ENCODE measurements at places on chromosomes 1 and 21.
A peak's percentile ranks its signal among the peaks of the same experiment; 100 is the strongest.

GRCh38 chr1:7752512-7753417 lies 18.3 kb upstream of the VAMP3 start:
- peak; percentile 90 for DNase-seq

- DNase-seq, result peak; percentile 86
Measured at GRCh38 chr1:17335821-17336710, 28.1 kb downstream of the PADI4 start.

DNA sequence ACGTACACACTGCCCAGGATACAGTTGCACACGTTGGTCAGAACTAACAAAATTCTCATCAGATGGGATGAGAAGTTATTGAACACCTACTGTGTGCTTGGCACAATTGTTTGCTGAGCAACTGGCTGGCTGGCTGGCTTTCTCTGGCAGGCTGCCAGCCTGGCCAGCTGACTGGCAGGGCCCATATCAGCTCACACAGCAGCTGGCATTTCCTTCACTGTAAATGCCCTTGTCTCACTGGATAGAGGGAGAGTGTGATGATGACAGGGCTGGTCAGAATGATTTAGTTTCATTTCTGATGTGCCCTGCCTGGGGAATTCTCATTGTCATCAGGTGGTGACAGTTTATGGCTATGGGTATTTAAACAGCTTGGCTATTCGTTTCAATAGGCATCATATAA lies 15.8 kb downstream of the CAMK2N1 start:
- no peak for DNase-seq

DNA sequence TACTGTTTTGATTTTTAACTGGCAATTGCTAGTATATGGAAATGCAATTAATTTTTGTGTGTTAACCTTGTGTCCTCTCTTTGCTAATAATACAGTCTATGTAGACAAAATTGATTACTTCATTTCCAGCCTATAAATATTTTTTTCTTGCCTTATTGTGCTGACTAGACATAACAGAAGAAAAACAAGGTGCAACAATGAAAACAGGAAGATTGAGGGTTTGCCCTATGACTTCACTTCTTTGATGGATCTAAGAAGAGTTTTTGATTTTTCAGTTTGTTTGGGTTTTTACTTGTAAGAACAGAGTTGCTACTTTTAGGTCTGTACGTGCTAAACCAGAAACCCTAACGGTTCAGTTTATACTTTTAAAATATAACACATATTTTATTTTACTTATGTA lies 8.5 kb upstream of the CNIH4 start:
- no peak for DNase-seq

DNA sequence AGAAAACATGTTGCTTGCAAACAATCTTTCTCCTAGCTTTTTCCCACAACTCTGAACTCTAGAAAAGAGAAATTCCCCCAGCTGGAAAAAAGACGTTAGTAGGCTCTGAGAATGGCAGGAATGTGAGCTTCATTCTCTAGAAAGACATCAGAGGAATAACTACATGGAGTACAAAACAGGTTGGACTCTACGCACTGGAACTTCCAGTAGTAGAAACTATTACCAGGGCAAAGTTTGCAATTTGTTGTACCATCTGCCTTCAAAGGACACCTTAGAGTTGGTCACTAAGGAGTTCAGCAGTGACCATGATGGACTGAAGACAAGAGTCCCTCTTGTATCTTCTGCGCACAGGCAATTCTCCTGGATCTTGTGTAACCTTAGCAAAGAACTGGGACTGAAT lies 60.9 kb downstream of the SLC35D1 start:
- DNase-seq, result no peak

- no peak for DNase-seq
Measured at GRCh38 chr1:59831529-59831928, 16.8 kb downstream of the HOOK1 start.

- DNase-seq, result no peak
Measured at GRCh38 chr1:204263254-204263910, 49.6 kb upstream of the GOLT1A start.

- no peak for DNase-seq
Measured at GRCh38 chr1:170932236-170932635, 3.1 kb upstream of the MROH9 start.

- DNase-seq, result peak; percentile 72
Measured at GRCh38 chr1:151165281-151165737, 393 bp downstream of the LYSMD1 start.

GRCh38 chr1:206551296-206551985 lies 44.1 kb downstream of the RASSF5 start:
- DNase-seq, result no peak

DNA sequence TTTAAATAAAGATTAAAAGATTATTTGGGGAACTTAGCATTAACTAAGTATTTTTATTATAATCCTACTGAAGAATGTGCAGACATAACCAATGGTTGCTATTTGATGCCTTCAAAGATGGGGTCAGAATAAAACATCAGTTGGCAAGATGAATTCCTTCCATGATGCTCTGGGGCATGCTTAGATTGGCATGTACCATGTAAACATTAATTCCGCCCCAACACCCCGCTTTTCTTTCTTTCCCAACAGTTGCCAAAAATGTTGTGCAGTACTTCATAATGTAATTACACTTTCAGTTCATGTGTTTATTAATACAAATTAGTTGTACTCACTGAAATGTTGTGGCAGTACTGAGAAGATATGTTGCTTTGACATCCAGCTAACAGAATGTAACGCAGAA lies 82.6 kb downstream of the SPAG17 start:
- DNase-seq, result no peak

- no peak for DNase-seq
Measured at GRCh38 chr1:48730164-48730910, 46.4 kb downstream of the BEND5 start.

DNA sequence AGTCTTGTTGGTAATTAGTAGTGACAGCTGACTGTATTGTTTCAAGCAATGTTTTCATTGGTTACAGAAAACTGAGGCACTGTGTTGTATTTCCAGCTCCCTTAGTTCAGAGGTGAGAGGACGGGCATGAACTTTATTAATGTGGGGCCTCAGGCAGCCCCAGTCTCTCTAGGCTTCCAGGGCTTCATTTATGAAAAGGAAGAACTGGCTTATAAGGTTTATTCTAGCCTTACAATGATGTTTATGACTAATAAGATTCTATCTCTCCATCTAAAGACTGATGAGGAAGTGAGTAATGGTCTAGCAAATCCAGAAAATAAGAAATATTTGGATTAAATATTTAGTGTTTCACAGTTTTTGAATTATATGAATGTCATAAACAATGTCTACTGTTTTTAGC lies 41.5 kb downstream of the CBS start:
- DNase-seq, result no peak

GRCh38 chr21:42135386-42136052 lies 64.4 kb downstream of the UMODL1 start:
- DNase-seq, result no peak

DNA sequence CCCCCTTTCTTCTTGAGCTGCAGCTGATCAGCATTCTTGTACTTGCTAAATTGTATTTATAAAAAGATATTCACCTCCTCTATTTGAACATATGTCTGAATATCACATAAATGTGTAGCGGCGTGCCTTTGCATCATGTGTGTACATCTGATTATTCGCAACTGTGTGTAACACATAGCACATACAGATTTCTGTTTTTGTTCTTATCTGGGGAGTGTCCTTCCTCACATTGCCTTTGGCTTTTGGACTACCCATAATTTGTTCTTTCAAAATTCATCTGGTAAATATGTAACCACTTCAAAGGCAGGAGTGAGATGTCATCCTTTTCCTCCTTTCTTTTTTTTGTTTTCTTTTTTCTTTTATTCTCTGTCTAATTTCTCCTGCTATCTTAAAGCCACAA lies 113.6 kb downstream of the PBX1 start:
- DNase-seq, result no peak

Measured in neural progenitor cell (in vitro differentiated cells).